Central memory CD4-positive, alpha-beta T cell (primary cell): ENCODE measurements at places on chromosomes 1 and 21.

DNA sequence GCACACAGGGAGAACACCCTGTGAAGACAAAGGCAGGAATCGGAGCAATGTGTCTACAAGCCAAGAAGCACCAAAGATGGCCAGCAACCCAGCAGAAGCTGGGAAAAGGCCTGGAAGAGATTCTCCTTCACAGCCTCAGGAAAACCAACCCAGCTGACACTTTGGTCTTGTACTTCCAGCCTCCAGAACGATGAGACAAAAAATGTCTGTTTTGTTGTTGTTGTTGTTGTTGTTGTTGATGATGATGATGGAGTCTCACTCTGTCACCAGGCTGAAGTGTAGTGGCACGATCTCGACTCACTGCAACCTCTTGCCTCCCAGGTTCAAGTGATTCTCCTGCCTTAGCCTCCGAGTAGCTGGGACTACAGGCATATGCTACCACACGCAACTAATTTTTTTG, 157.3 kb downstream of the ETS2 start:
- no peak for DNase-seq

DNA sequence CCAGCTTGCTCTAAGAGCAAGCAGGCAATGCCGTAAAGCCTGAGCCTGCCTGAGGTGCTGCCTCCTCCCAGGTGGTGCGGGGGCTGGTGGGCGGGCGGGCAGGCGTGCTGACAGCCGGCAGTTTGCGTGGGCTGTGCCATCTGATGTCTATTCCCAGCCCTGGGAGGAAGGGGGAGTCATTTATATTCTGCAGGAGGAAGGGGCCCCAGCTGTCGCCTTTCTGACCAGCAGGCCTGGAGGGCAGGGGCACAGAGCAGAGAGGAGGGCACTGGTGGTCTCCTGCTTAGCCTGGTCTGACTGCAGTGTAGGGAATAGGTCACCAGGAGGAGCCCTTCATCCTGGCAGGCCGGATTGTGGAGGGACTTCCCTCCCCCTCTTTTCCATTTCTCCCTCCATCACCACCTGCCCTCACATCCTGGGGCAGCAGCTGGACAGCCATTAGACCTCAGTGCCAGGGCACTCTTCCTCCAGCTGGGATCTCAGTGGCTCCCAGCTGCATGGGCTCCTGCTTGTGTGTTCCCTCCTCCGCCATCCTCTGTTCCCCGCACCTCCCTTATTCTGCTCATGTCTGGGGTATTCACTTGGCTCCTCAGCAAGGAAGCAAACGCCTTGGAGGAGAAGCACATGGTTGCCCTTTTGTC, 4.4 kb downstream of the CYB561D1 start:
- DNase-seq = no peak

DNA sequence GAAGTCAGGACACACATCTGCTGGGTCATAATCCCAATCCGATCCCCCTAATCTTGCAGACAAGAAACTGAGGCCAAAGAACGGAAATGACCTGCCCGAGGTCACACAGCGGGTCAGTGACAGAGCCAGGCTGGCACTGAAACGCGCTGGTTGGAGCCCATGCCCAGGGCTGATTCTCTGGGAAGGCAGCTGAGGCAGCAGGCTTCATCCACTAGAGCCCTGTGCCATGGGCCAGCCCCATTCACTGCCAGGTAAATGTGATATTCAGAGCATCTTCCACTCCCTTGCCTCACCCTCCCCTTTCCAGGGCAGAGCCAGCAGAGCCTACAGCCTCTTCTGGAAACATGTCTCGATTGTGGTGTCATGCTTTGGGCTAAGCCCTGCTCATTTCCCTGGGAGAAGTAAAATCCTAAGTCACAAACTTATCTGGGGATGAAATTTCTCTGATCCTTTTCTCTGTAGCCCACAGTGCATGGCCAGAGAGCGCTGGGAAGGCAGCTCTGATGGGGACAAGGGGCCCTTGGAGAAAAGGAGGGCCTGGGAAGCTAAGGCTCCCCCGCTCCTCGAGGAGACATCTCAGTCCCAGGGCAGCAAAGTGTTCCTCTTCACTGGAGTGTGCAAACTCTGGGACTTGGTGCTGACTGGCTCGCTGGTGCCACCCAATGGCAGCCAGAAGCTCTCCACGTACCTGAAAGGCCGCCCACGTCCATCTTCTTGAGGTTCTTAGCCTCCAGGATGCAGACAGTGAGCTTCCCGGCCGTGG, 110.4 kb downstream of the SYT2 start:
- no peak for DNase-seq

DNA sequence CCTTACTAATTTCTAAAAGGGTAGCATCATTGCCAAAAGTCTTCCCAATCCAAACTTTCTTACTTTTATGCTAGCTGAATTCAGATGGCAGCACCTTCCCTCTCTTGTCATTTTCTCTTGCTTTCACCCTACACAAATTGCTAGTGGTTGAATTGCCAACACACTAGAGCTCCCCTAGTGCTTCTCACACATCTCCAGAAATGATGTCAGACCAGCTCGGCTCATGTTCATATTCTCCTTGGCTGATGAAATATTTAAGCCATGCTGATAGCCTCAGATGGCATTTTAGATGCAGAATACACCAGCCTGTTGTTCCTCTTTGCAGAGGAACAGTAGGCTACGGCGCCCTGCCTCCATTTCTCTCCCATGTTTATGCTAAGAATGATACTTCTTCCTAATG, 256.9 kb downstream of the PTBP2 start:
- no peak for DNase-seq

GRCh38 chr1:228281631-228282328, 73.9 kb downstream of the OBSCN start:
- DNase-seq = no peak

DNA sequence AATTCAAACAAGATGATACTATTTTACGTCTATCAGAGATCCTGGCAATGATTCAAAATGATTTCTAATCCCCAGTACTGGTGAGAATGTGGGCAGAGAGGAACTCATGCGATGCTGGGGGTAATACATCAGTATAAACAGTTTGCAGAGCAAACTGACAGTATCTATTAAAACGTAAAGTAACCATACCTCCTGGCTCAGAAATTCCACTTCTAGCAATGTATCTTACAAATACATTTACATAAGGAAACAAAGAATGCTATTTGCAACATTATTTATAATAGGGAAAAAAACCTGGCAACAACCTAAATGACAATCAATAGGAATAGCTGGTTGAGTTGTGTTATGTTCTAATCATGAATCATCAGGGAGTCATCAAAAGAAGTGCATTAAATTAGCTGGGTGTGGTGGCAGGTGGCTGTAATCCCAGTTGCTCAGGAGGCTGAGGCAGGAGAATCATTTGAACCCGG, 15.9 kb downstream of the RCAN1 start:
- no peak for DNase-seq

GRCh38 chr1:199859491-199859933, 168.0 kb upstream of the NR5A2 start:
- no peak for DNase-seq
